SK-N-DZ (cell line): ENCODE measurements at places on chromosomes 4 and X.

DNA sequence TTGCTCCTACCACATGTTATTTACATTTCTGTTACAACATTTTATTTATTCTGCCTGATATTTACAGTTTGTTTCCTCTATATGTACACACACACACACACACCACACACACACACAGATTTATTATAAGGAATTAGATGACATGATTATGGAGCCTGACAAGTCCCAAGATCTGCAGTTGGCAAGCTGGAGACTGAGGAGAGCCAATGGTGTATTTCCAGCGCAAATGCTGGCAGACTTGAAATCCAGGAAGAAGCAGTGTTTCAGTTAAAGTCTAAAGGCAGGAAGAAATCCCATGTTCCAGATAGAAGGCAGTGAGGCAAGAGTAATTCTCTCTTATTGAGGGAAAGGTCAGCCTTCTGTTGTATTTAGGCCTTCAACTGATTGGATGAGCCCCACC is 1.8 kb upstream of the KLHL4 start:
- DNase-seq = no peak

DNA sequence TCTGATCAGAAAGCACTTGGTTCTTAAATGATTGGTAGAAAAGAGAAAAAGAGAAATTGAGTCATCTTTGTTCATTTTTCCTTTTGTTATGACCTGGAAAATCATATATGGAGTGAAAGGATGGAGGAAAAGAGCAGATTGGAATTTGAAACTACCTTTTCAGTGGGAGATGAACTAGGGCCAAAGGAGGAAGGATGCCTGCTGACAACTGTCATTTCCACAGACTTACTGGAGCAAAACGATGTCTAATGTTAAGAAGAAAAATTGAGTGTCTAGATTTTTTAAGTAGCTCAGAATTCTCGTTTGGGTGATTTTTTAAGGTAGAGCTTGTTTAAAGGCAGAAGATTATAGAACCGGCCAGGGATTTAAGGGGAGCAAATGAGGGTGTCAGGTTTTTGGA is 144.6 kb upstream of the KCNIP4 start:
- no peak for DNase-seq

DNA sequence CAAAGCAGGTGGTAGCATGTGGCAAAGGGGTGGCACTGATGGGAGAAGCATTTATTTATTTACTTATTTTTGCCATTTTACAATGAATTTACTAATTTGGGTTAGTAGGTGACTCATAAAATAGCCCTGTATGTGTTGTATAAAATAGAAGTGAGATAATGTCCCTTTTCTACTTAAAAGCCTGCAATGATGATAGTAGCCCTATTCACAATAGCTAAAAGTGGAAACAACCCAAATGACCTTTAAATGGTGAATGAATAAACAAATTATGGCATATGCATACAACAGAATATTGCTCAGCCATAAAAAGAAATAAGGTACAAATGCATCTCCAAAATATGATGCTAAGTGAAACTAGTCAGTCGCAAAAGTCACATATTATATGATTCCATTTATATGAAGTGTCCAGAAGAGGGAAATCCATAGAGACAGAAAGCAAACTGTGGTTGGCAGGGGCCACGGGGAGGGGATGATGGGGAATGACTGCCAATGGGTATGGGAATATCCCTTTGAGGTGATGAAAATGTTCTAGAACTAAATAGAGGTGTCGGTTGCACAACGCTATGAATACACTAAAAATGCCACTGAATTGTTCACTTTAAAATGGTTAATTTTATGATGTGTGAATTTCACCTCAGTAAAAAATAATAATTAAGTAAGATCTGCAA is 35.8 kb upstream of the FAM9C start:
- DNase-seq = no peak

DNA sequence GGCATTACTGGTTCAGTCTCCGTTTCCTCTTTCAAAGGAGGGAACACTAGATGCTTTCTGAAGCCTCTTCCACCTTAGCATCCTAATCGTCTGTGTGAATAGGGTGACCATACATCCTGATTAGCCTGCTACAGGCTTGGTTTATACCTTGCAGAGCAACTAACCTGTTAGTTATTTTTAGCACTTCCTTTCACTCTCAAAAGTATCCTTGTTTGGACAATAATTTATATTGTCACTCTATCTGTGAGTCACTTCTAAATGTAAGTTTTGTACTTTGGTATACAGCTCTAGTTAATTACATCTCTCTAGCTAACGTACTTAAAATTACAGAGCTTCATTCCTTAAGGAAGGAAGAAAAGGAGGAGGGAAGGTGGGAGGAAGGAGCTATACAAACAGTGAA is 174.5 kb downstream of the GPC3 start:
- DNase-seq = no peak

DNA sequence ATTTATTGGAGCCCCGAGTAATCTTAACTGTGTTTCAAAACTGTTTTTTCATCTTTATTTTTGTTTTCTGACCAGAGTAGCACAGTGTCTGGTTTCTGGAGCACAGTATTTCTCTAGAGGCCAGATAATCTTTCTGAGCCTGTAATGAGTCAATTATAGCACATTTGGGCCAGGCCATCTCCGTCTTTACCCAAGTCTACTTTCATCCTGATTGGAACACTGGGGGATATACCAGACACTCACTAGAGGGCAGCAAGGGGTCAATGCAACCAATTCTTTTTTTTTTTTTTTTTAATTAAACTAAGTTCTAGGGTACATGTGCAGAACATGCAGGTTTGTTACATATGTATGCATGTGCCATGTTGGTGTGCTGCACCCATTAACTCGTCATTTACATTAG is 282.0 kb downstream of the ARHGAP24 start:
- peak; percentile 20 for DNase-seq

GRCh38 chr4:20675786-20676185 is 24.5 kb upstream of the PACRGL start:
- DNase-seq = no peak

DNA sequence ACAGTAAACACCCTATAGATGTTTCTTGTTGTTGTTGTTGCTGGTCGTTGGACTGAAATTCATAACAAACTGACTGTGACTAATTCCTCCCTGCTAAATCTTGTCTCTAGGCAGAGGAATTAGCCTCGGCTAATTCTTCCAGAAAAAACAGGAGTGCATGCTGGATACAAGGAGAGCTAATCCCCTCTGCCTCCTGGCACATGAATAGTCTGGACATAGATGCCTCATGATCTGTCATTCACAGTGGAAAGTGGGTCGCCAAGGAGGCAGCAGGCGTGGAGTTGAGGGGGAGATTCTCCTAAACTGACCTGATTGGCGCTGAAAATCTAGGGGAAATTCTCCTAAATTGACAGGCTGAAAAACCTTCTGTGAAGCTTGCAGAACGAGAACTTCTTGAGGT is 220.1 kb downstream of the DCTD start:
- DNase-seq = no peak

DNA sequence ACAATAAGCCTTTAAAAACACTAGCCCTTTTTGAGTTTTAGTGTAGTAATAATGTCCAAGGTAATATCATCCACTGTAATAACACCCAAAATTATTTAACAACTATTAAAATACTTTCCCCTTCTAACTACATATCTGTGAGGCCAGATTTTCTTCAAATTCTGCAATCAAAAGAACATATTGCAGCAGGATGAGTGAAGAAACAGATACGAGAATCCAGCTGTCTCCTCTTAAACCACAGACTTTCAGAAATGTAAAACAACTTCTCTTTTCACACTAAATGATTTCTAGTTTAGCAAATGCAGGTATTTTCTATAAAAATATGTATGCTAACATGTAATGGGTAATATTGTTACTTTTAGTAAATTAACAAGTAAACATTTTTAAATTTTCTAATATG is 148.9 kb downstream of the PRDM5 start:
- no peak for DNase-seq

DNA sequence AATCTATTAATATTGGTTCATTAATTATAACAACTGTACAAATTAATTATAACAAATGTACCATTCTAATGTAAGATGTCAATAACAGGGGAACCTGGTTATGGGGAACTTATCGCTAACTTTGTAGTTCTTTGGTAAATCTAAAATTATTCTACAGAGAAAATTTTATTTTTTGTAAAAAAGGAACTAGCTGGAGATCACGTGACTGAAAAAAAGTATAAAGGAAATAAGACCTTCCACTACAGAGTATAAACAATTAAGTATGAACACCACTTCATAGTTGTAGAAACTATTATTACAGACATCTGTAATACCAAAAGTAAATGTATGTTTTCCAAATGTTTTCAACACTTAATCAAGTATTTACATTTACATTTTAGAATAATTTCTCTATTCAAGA is 77.9 kb upstream of the DKK2 start:
- no peak for DNase-seq

- no peak for DNase-seq
Observed at GRCh38 chr4:11565899-11566298, 137.2 kb upstream of the HS3ST1 start.

GRCh38 chr4:55947254-55947882 is 1.4 kb upstream of the CEP135 start:
- DNase-seq = no peak

DNA sequence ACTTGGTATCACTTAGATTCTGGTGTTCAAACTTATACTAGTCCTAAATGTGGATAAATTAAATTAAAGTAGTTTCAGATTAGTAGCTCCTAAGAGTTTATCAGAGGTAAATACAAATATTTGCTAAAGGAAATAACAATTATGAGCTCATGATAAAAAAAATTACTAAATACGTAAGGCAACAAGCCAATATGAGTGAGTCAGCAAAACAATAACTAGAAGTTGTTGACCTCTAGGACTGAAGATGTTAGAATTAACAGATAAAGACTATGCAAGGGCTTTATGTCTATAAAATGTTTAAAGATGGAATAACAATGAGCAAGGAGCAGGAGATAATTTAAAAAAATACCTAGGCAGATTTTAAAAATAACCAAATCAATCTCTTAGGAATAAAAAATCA is 195.8 kb downstream of the CLCN4 start:
- DNase-seq = no peak
